ENCODE measurements at places on chromosomes 16 and 17.

DNA sequence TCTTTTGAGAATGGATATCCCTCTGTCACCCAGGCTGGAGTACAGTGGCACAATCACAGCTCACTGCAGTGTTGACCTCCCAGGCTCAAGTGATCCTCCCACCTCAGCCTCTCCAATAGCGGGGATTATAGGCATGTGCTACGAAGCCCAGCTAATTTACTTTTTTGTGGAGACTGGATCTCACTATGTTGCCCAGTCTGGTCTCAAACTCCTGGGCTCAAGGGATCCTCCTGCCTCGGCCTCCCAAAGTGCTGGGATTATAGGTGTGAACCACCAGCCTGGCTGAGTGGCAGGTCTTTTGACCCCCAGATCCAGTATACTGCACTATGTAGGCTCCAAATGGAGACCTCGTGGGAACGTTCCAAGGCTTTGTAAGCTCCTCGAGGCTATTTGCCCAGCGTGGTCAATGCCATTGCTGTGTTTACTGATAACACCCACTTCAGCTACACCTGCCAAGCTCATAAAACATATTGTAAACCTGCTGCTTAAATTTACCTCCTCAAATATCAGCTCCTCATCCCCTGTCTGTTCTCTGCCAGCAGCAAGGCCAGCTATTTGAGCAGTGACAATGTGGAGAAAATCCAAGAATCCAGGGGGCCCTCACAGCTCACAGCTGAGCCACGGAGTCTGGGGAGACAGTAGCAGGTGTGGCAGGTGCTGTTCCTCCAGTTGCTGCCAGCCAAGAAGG is 16.2 kb upstream of the KIFC3 start:
- no peak for DNase-seq

DNA sequence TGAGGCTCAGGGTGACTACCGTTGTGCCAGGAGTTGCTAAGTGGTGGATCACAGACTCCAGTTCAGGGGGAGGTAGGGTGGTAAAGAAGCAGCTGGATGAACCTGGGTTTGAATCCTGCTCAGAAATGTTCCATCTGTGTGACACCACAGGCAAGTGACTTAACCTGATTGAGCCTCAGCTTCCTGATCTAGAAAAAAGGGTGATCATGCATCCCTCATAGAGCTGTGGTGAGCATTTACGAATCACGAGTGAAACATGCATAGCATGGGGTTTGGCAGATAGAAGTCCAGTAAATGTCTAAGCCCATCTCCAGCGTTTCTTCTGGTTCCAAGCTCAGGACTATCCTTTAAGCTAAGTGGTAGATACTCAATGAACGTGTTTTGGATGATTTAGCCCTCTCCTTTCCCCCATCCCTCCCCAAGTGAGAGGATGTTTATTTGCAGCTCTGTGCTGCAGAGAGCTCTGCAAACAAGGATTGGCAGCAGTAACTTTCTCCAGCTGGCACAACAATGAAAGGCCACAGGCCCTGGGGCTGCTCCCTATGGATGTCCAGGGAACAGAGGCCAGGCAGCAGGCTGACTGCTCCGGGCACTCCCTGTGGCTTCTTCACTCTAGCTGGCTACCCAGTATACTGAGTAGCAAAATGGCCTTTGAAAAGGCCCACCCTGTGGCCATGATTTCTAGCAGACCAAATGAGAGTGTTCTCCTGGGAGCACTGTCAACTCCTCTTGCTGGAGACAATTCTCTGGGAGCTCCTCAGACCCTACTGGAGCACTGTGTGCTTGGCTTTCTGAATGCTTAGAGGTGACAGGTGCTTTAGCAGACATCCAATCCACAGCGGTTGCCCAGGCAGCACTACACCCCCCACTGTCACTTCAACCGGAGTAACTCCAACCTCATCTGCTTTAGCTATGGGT is 21.3 kb downstream of the CA4 start:
- DNase-seq: no peak

DNA sequence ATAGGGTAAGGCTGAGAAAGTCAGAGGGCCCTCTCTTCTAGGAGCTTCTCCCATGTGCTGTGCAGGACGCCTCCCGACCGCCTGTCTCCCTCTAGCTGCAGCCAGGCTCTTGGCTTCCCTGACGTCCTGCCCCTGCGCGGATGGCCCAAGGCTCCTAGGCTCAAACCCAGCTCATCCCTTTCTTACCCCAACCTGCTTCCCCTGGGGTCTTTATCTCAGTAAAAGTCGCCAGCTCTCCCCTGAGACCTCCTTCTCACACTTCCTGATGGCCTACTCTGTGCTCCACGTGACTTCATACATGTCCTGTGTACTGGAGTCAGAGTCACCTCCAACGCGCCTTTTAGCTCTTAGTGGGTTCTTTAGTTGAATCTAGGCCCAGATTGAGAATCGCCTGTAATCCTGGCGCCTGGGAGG is 1.1 kb upstream of the ZNF747 start:
- DNase-seq: peak; percentile 74

DNA sequence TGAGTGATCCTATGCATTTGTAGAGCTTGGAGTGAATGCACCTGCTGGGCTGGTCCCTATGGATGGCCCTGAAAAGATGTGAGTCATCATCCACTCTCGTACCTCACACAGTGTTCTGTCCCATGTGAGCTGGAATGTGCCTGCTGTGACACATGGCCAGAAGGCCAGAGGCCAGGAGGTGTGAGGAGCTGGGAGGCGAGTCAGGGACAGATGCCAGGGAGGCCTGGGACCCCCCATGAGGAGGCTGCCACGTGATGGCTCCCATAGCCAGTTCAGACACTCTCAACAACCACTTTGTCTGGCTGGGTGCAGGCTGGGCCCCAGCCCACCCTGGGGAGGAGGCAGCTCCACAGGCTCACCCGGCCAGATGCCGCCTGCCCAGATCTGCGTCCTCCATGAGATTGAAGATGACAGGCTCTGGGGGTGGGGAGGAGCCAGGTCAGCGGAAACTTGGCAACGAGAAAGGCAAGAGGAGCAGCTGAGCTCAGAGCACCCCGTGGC is 168.8 kb downstream of the C16orf78 start:
- DNase-seq: no peak

- DNase-seq: no peak
Measured at GRCh38 chr16:11597235-11598095, 10.7 kb upstream of the LITAF start.

DNA sequence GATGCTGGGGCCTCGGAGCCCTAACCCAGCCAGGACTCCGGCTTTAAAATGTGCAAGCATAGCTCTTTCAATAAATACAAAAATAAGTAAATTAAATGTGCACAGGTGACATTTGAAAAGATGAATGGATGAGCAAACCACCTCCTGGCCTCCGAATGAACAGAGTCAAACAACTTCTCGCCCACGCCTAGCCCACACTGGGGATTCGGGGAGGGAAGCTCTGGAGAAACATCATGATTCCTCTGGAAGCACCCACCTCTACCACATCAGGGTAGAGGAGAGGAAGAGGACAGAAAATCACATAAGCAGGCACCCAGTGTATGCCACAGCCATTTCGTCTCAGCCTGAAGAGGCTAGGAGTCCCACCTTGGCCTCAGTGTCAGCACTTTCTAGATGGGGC is 105.8 kb downstream of the SDK2 start:
- no peak for DNase-seq

GRCh38 chr17:48546924-48547807 is 2.3 kb upstream of the HOXB2 start:
- no peak for DNase-seq

GRCh38 chr17:42553161-42553818 is 567 bp downstream of the HSD17B1 start:
- DNase-seq: no peak

GRCh38 chr16:5916711-5917191 is 819.2 kb upstream of the EEF2KMT start:
- DNase-seq: no peak

- DNase-seq: no peak
Measured at GRCh38 chr17:4479340-4479981, 19.2 kb upstream of the SPNS2 start.

- DNase-seq: peak; percentile 94
Measured at GRCh38 chr17:78250891-78251772, 19.7 kb downstream of the TMEM235 start.

- no peak for DNase-seq
Measured at GRCh38 chr17:33982909-33983308, 272.2 kb upstream of the CCL2 start.

DNA sequence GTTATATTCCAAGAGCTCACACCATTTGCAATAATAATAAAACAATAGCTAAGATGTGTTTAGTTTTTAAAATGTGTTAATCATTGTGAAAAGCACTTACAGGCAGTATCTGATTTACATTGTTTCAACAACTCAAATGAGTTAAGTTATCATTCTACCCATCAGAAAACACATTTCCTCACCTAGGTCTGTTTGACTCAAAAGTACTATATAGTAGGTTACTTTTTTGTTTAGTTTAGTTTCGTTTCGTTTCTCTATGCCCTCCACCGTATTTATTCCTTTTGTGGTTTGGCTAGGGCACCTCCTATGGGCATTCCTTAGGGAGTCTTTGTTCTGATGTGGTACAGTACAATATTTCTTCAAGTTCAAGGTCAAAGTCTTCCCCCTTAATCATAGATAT is 201.6 kb downstream of the PRKCB start:
- no peak for DNase-seq

DNA sequence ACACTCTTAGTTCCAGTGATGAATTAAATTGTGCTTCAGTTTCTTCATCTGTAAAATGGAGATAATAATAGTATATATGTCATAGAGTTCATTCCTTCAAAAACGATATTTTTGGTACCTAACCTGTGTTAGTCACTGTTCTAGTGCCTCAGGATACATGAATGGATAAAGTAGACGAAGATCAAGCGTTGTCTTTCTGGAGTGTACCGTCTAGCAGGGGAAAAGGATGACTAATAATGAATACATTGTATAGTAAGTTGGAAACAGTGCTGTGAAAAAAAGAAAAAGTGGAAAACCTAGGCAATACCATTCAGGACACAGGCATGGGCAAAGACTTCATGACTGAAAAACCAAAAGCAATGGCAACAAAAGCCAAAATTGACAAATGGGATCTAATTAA is 8.6 kb downstream of the KRT10 start:
- DNase-seq: peak; percentile 79

DNA sequence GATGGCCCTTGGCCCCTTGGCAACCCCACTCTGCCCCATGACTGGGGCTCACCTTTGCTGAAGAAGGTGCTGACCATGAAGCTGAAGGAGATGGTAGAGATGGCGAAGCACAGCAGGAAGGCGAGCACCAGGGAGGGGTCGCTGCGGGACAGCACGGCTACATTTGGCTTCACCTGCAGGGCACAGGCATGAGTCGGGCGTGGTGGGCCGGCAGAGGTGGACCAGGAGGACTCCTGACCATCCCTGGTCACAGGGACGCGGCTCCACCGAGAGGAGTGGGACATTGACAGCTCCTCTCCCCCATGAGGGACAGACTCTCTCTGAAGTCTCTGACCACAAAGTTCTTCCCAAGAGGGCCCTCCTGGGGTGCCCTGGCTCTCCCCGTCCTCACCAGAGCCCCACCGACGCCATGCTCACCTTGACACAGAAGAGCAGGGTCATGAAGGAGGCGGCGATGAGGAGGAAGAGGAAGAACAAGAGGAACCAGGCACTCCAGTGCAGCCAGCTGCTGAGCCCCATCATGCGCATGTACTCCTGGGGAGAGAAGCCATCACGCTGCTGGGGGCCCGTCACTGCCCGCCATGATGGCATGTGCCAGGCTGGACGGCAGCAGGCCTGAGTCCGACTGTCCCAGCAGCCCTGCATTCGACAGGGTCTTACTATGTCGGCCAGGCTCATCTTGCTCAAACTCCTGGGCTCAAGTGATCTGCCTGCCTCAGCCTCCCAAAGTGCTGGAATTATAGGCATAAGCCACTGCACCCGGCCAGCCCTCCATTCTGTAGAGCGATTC is 23.1 kb downstream of the ABCA3 start:
- DNase-seq: no peak

DNA sequence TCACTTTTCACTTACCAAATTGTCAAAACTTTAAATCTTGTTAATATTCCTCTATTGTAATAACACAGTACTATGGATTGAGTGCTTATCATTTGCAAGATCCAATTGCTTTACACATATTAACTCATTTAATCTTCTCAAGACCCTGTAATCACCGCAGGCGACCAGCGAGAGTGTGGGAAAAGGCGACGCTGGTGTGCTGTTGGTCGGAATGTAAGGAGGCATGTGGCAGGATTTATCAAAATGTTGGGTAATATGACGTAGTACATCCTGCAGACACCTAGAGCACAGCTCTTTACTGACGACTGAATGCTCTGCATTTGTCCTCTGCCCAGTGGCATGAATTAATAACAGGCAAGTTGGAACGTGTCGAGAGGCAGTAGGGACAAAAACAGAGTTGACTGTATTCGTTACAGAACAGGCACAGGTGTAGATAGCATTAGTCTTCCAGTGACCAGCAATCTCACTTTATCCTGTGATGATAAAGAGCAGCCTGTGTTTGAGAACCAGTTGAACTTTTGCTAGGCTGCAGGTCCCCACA is 80.3 kb downstream of the TNRC6C start:
- no peak for DNase-seq

DNA sequence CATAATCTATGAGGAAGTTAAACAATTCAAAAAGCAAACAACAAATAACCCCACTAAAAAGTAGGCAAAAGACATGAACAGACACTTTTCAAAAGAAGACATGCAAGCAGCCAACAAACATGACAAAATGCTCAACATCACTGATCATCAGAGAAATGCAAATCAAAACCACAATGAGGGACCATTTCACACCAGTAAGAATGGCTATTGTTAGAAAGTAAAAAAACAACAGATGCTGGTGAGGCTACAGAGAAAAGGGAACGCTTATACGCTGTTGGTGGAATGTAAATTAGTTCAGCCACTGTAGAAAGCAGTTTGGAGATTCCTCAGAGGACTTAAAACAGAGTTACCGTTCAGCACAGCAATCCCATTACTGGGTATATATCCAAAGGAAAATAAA is 24.4 kb downstream of the TNFRSF13B start:
- no peak for DNase-seq

- no peak for DNase-seq
Measured at GRCh38 chr16:80631581-80631980, 90.8 kb downstream of the DYNLRB2 start.

GRCh38 chr17:69967910-69968411 is 107.1 kb upstream of the KCNJ16 start:
- no peak for DNase-seq

GRCh38 chr16:65600629-65601028 is 478.8 kb upstream of the CDH11 start:
- DNase-seq: no peak

GRCh38 chr17:77242118-77242851 is 101.5 kb downstream of the SEC14L1 start:
- DNase-seq: no peak

DNA sequence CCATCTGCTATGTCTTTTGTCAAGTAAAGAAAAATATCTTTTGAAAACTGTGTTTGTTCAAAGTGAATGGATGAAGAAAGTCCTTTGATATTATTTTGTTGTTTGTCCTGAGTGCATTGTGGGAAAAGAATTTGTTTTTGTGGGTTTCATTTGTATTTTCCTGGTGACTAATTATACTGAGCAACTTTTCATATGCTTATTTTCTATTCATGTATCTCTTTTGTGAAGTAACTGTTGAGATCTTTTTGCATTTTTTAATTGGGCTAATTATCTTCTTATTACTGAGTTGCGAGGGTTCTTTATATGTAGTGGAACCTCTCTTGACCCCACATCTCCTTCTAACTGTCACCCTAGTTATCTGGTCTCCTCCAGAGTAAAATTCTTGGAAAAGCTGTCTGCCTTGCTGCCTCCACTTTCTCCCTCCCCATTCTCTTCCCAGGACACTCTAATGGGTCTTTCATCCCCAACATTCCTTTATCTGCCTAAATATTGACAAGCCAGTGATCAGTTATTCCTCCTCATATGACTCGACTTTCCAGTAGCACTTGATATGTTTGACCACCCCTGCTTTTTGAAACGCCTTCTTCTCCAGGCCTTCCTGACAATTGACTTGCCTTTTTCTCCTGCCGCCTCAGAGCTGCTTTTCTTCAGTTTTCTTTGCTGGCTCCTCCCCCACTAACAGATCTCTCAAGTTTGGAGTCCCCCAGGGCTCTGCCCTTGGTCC is 117.6 kb upstream of the HAS3 start:
- no peak for DNase-seq

All from RWPE1 (cell line).